ENCODE measurements at places on chromosomes 16 and 17. TPM values are rescaled to one million over a fixed set of nuclear protein-coding genes. Genes with fewer than 3 reads are reported as not detected.

NHLRC4 gene
- 0.28 TPM for total RNA-seq

SPDYE4 gene
- total RNA-seq: not detected

KRT31 gene
- total RNA-seq: not detected

DNA sequence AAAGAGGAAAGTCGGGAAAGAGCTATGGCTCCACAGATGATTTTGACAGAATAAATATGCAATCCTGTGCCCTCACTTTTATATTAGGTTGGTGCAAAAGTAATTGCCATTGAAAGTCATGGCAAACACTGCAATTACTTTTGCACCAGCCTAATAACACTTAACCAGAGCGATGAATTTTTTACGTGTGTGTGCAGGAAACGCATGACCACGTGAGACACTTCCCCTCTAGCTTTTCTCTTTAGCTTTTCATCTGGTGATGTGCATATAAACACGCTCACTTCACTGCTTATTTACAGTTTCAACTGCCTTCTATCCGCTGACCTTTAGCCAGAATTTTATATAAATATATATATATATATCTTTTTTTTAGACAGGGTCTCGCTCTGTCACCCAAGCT lies 216.3 kb upstream of the PSMD7 start:
- no peak for DNase-seq

GRCh38 chr17:8924595-8924994 lies 40.9 kb downstream of the PIK3R5 start:
- no peak for DNase-seq

DNA sequence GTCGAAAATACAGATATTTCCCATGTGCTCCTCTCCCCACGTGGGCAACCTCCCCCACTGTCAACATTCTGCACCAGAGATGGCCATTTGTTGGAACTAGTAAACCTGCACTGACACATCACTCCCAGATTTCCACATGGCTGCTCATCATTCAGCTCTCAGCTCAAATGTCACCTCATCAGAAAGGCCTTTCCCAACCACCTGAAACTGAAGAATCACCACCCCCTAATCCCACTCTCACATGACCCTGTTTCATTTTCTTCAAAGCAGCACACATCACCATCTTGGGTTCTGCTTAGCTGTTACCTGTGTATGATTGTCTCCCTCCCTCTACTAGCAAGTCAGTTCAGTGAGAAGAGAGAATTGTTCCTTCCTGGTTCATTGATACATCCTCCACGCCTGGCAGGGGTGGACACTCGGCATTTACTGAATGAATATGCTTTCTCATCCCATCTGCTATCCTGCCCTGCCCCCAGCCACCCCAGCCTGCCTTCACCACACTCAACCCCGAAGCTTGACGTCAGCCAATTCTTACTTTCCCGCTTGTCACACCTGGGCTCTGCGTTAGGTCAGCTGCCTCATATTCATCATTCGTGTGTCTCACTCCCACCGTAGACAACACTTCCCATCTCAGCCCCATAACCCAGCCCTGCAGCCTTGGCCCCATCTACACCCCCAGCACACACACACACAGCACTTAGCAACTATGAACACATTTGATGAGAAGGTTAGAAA lies 1.5 kb downstream of the C17orf114 start:
- DNase-seq: no peak

DNA sequence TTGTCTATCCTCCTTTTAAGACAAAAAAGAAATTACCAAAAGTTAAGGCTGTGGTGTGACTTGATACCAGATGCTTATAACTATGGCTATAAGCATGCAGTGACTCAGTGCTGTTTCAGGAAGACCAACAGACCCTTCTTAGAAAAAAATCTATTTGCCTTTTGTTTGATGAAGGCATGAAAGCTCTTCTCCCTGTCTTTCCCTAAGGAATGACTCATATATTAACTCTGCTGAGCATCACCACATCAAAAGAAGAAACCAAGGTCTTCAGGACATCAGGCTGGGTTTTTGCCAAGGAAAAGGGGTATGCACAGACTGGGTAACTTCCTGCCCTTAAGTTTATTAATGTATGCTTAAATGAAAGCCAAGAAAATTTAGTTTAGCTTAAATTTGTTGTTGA lies 47.1 kb downstream of the VMP1 start:
- DNase-seq: no peak

- no peak for DNase-seq
Measured at GRCh38 chr17:78592991-78593329, 15.8 kb upstream of the DNAH17 start.

- no peak for DNase-seq
Measured at GRCh38 chr16:57732714-57733113, 2.9 kb upstream of the KATNB1 start.

IGFALS gene
- 93.9 TPM for total RNA-seq

DNA sequence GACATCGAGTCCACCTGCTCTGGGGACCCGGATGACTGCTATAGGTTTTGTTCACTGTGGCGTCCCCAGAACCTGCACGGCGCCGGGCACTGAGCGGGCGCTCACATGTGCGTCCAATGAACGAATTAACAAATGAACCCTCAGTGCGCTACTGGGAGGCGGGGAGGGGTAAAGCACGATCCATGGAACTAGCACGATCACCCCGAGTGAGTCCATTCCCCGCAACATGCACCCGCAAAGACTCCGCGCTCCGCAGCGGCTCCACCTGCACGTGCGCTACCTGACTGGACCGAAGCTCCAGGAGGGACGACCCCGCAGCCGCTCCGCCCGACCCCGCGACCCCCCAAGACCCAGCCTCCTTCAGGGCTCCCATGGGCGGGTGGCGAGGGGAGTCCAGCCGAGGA lies 491 bp downstream of the TRAP1 start:
- no peak for DNase-seq

USP32 gene
- 25.9 TPM for total RNA-seq

HIRIP3 gene
- total RNA-seq: 9.2 TPM

- no peak for DNase-seq
Measured at GRCh38 chr17:68701046-68701445, 99.9 kb upstream of the FAM20A start.

DNA sequence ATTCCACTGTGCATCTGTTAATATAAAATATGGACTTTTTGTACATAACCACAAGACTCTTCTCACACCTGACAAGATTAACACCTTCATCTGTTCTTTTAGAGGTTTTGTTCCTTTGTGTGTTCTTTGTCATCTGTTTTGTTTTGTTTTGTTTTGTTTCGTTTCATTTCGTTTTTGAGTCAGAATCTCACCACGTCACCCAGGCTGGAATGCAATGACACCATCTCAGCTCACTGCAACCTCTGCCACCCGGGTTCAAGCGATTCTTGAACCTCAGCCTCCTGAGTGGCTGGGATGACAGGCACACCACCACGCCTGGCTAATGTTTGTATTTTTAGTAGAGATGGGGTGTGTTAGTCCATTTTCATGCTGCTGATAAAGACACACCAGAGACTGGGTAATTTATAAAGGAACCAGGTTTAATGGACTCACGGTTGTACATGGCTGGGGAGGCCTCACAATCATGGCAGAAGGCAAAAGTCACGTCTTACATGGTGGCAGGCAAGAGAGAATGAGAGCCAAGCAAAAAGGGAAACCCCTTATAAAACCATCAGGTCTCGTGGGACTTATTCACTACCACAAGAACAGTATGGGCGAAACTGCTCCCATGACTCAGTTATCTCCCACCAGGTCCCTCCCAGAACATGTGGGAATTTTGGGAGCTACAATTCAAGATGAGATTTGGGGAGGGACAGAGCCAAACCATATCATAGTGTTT lies 22.3 kb downstream of the C16orf90 start:
- DNase-seq: no peak

DNA sequence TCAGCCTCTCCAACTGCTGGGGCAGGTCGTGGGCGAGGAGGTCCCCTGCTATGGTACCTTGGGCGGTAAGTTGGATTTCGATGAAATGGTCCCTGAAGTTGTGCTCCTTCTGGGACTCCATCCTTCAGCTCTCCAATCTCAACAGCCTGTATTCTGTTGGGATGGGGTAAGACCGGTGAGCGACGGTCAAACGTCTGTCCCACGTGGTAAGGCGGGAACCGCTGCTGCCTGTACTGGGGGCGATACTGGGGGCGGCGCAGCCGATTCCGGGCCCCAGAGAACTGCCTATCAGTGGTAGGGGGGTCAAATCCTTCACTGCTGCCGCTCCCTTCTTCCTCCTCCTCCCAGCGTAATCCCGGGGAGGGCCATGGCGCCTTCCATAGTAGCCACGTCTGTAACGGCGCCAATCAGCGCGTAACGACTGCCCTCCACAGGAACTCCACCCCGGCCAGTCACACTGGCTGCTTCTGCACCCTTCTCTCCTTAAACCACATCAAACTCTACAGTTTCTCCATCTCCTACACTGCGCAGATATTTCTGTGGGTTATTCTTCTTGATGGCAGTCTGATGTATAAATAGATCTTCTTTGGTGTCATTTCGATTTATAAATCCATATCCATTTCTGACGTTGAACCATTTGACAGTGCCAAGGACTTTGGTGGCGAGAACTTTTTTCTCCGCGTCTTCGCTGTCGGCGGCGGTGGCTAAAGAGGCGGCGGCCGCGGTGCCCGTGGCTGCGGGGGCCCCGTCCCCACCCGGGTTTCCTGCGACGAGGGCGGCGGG lies 41.1 kb downstream of the AHSP start:
- no peak for DNase-seq

DNA sequence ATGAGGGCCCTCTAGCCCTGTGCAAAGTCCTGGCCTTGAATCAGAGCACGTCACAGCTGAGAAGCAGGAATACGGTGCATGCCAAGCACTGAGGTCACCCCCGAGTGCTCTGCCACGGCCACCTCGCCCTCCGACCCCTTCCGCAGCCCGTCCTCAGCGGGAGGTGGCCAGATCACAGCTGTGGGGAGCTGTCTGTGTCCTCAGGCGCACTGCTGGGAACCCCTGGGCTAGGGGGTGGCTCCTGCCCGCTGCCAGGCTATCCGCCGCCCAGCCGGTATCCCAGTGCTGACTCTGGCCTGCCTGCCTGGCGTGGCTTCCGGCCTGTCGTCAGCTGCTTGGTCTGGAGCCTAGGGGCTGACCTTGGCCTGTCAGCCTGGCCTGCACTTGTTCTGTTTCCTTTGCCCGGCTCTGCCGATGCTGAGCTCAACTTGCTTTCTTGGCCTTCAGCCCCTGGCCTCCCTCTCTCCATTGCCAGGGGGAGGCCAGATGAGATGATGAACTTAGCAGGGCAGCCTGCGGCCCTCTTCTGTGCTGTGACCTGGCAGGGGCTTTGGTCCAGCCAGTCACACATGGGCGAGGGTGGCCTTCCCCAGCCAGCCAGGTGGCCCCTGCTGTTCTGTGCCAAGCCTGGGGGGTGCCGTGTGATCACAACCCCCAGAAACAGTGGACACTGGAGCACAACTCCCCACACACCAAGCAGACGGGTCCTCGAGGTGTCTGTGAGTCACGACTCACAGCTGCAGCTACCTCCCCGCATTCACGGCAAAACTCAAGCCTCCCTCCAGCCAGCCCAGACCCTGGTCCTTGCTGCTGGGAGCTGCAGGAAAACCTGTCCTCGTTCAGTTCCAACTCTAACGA lies 77.3 kb downstream of the ZDHHC7 start:
- DNase-seq: peak; percentile 94
